Amygdala (tissue), 56 donors: ENCODE measurements at places on chromosomes 7 and 10.

GRCh38 chr7:149147072-149147751 is at the start of gene ZNF398:
Gene ZNF398, plus strand, starts transcription at chr7:149147453. Its CDS starts 290 bp downstream, at chr7:149147743.
- peak; percentile 72 for DNase-seq

GRCh38 chr10:60944058-60944909 is at the start of gene RHOBTB1:
Gene RHOBTB1, minus strand, starts transcription at chr10:60944185. Its CDS starts 32,643 bp downstream, at chr10:60911542.
- DNase-seq, result peak; percentile 75

GRCh38 chr7:131745390-131746248 is 189.2 kb upstream of the PODXL start:
- no peak for DNase-seq

- no peak for DNase-seq
Measured at GRCh38 chr10:76357726-76358415, 926.4 kb downstream of the LRMDA start.

DNA sequence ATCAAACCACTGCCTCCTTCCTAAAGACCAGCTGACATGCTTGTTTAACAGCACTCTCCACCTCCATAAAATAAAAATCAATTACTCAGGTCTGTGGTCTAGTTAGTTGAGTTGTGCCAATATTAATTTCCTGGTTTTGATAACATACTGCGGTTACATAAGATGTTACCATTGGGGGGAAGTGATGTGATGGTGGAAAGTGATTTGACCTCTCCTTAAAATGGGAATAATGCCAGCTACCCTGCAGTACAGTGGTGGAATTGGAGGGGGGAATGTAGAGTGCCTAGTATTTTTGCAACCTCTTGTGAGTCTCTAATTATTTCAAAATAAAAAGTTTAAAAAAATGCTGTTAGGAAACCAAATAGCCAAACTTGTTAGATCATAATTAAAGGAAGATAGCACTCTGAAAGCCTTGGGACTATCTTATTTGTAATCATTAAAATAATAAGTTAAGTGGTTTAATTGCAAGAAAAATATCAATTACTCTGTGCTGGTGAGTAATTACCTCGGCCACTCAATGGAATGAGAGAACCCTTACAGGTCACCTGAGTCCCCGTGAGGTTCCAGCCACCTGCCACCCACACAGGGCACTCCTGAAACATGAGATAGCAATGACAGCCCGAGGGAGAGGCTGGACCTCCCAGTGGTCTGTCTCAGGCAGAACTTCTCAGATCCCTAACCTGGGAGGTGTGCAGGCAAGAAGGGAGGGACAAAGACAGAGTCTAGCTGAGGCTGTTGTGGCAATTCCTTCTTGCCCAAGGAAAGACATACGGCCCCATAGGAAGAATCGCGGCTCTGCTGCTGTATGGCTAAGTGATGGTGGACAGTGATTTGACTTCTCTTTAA is 94.1 kb downstream of the SH3PXD2A start:
- DNase-seq, result no peak

GRCh38 chr10:62588116-62588515 is 213.9 kb downstream of the ZNF365 start:
- no peak for DNase-seq

DNA sequence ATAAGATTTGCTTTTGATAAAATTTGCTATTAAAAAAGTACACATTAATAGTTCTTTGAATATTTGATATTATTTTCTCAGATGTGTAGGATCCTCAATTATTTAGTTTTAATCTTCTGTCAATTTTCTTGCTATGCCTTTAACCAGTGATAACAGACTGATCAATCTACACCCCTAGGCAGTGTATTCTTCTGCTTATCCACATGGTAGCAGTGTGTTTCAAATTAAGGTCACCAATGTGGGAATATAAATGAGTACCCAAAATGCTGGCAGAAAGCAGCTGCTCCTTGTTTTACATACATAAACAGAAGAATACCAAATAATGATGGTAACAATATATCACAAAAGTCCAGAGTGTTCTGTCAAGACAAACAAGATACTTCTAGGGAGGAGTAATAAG is 87.0 kb downstream of the SKAP2 start:
- DNase-seq, result no peak

GRCh38 chr7:140475747-140476333 is 3.5 kb downstream of the MKRN1 start:
- no peak for DNase-seq

- DNase-seq, result peak; percentile 29
Measured at GRCh38 chr10:132836832-132837540, 51.0 kb upstream of the NKX6-2 start.

- peak; percentile 91 for DNase-seq
Measured at GRCh38 chr7:116862234-116862950, at the start of gene CAPZA2. Gene CAPZA2, plus strand, starts transcription at chr7:116862587. Its CDS starts 25 bp downstream, at chr7:116862612.

- DNase-seq, result no peak
Measured at GRCh38 chr10:29559996-29560395, 74.8 kb downstream of the SVIL start.

- no peak for DNase-seq
Measured at GRCh38 chr10:74122060-74122459, 28.6 kb downstream of the AP3M1 start.

DNA sequence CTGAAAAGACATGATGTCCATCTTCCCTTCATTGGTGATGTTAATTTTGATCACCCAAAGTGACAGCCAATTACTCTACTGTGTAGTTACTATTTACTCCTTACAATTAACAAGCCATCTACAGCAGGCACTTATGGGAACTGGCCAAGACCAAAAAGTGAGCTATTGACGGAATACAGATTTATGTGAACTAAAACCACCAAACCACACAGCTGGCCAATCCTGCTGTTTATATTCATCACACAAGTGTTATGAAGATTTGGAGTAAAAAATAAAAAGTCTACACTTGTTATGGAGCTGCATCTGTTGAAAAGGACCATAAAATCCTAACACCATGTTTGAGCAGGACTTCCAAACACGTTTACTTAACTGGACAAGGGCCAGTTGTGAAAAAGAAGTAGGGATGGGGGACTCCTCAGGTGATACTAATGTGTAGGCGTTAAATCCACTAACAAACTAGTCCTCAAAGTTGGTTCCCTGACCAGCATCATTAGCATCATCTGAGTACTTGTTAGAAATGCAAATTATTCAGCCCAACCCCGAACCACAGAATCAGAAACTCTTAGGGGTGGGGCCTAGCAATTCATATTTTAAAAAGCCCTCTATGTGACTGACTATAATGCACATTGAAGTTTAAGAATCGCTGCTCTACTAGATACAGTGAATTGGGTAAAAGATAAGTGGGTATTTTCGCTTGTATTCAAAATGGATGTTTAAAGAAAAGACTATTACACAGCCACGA is 11.6 kb downstream of the MCMBP start:
- no peak for DNase-seq

- no peak for DNase-seq
Measured at GRCh38 chr7:144391823-144392255, 11.7 kb downstream of the NOBOX start.

DNA sequence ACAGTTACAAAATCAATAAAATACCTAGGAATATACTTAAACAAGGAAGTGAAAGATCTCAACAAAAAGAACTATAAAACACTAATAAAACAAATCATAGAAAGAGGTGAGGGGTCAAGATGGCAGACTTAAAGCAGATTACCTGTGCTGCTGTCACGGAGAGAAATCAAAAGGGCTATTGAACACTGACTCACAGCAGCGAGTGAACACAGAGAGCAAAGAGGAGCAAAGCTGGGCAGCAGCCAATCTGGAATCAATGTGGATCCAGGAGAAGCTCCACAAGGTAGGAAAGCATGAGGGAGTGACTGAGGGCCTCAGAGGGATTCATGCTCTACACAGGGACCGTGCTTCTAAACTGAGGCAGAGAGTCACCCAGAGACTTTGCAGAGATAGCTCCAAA is 562.0 kb upstream of the SEMA3D start:
- DNase-seq, result no peak

DNA sequence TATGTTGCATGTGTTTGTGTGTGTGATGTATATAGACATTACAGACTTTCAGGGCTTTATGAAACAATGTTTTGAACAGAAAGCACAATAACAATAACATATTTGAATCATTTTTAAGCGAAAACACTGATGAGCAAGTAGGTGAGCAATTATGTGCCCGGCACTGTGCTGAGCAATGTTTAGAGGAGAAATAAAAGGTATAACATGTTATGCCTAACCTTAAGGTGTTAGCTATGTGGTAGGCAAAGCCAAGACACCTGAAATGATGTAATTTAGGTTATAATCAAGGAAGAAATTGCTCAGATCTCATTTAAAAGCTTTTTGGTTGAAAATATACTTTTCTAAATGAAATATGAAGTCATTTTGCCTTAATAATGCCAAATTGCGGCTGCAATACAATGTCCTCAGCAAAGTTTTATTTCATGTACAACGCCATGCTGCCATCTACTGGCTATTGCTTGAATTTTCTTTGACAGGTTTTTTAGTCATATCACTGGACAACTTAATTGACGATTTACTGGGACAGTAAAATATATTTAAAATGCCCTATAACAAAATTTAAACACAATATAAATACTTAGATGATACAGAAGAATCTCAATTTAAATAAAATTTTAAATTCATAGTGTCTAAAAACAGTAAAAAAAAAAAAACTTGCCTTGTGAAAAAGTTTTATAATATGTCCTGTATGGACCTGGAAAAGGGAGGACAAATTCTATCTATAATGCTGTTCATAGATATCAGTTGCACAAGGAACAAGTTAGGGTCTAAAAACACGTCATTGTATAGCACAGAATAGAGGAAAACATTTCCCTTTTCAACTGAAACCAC is 131.1 kb upstream of the CDK1 start:
- no peak for DNase-seq

- no peak for DNase-seq
Measured at GRCh38 chr7:142482891-142483658, 225.2 kb upstream of the PRSS58 start.

DNA sequence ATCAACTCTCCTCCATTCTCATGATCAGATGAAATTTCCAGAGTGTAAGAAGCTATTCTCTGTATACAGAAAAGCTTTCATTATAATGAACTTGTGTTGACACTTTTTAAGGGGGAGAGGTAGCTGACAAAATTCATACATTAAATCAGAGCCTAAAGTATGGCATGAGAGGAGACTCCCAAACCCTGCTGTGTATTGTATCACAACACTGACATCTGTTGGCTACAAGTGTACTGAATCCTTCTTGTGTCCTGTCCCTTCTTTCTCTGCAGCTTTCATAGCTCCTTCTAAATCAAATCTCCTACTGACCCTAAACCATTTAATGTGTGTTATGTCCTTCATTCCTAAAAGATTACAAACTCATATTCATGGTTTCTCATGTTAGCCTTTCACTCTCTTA is 70.9 kb downstream of the GCC1 start:
- no peak for DNase-seq

DNA sequence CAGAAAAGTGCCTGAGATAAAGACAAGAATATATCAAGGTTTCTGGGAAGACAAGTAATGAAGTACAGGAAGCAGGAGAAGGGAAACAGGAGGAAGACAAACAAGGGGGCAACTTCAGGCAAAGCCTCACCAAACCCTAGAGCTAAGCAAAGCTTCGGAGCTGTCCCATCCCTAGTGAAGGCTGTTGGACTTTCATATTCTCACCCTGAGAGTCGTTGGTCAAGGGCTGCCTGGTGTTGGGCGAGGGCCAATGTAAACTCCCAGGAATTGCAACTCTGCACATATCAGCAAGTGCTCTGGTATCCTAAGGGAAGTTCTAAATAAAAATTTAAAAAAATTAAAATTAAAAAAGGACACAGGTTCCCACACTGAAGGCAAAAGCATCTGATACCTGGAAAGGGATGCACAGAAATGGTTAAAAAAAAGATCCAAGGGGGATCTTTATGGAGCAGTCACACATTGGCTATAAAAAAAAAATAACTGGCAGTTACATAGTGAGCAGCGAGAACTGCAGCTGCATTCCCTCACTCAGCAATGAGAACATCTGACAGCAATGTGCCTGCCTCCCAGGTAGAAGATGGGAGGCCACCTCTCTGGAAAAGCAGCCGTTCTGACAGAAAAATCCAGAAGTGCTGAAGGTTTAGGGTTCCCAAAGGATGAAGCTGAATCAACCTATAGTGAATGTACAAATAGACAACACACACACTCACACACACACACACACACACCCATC is 304.7 kb downstream of the WDR11 start:
- DNase-seq, result no peak

GRCh38 chr7:47266131-47266706 is 315.7 kb downstream of the TNS3 start:
- no peak for DNase-seq

GRCh38 chr7:106281127-106281526 is 3.7 kb downstream of the NAMPT start:
- DNase-seq, result no peak

GRCh38 chr7:106767498-106768323 is 97.4 kb upstream of the PIK3CG start:
- DNase-seq, result no peak

- no peak for DNase-seq
Measured at GRCh38 chr10:72173619-72174296, 42.1 kb upstream of the ANAPC16 start.

DNA sequence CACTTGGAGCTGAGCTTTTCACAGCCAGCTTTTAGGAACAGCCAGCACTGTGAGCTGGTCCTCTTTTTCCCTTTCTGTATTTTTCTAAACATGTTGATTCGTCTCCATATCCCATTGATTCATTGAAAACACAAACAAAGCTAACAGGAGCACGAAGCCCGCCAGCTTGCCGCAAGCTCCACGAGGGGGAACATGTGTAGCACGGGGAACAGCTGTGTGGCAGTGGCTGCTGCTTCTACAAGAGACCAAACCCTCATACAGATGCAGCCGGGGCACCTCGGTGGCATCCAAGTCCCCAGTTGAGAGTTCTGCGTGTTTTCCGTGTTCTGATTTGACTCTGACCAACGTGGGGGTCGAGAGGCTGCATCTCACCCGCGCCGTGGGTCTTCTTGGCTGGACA is 80.8 kb upstream of the SH2B2 start:
- DNase-seq, result no peak

- DNase-seq, result no peak
Measured at GRCh38 chr7:104604706-104605105, 276.3 kb downstream of the LHFPL3 start.

- no peak for DNase-seq
Measured at GRCh38 chr7:3673524-3673923, 372.5 kb downstream of the SDK1 start.

DNA sequence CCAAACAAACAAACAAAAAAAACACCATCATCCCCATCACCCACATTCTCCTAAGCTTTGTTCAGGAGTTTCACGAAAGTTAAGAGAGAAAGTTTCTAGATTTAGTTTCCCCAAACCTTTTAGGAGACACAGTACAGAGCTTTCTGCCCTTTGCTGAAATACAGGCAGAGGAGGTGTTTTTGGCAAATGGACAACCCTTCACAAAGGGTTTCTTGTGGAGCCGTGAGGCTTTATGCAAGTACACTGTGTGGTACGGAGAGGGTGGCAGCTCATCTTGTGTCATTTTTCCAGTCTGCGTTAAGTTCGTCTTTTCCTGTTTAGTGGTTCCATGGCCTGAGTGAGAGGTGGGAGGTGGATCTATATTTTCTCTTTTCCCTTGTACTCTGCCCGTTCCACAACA is 215.5 kb upstream of the PRKCQ start:
- no peak for DNase-seq

DNA sequence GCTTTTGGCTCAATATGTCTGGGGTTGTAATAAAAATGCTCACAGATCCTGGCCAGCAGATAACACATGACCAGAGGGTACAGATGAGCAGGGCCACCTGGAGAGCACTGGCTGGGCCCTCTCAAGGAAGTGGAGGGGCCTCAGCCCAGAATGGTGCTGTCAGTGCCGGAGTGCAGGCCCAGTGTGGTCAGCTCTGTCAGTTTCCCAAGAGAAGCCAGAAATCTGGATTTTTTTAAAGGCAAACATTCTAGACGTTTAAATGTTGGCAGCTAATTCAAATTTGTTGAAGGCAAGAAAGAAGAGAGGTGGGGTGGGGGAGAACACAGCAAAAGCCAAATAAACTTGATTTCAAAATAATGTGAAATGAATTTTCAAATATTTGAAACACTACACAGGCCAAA is 2.0 kb downstream of the C10orf105 start:
- DNase-seq, result no peak
